WERI-Rb-1 (cell line): ENCODE measurements at places on chromosomes 11 and 22.

GRCh38 chr11:126284829-126285228 lies 1.9 kb downstream of the TIRAP start:
- no peak for DNase-seq

DNA sequence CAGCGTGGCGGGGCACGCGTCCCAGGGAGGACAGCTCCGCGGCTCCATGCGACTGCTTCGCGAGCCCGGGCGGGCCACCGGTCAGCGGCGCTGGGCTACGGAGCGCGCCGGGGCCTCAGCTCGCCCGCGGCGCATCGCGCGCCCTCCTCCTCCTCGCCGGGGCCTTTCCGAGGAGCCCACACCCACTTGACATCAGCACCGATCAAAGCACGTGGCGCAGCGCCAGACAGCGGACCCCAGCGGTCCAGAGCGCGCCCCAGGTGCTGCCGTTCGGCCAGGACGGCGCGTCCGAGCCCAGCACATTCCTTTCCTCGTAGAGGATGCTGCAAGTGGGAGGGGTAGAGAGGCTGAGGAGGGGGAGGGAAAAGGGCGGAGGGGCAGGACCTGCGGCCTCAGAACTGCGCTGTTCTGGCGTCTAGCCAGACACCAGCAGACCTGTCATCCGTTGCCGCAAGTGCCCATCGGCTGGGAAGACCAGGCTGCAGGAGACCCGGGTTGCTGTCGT lies 88.6 kb downstream of the PLEKHA7 start:
- no peak for DNase-seq

DNA sequence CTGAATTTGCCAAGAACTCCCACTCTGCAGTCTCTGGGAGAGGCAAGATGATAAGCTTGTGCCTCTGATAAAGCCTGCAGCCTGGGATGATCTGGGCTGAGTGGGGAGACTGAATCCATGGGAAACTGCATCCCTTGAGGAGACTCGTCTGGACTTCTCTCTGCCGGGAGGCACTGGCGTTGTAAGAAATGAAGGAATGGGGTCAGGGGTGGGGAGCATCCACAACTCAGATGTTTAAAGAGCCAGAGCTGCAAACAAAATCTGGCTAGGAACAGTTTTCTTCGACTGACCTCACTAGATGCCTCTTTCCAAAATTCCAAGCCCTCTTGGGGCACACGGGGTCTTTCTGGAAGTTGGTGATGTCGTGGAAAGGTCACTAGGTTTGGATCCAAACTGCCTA lies 64.4 kb downstream of the SPON1 start:
- DNase-seq, result no peak

GRCh38 chr11:115409691-115410220 lies 94.5 kb downstream of the CADM1 start:
- no peak for DNase-seq

DNA sequence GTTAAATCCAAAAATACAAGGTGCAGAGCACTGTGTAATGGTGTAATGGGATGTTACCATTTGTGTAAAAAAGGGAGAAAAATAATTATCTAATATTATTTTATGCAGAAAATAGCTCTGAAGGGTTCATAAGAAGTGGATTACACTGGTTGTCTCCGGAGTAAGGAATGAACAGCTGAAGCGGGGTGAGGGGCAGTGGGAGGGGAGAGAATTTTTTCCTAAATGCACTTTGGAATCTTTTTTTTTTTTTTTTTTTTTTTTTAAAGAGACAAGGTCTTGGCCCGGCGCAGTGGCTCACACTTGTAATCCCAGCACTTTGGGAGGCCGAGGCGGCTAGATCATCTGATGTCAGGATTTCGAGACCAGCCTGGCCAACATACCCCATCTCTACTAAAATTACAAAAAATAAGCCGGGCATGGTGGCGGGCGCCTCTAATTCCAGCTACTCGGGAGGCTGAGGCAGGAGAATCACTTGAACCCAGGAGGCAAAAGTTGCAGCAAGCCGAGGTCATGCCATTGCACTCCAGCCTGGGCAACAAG lies 6.8 kb upstream of the POLR3H start:
- no peak for DNase-seq

GRCh38 chr22:25896098-25896497 lies 154.1 kb downstream of the MYO18B start:
- DNase-seq, result peak; percentile 29

DNA sequence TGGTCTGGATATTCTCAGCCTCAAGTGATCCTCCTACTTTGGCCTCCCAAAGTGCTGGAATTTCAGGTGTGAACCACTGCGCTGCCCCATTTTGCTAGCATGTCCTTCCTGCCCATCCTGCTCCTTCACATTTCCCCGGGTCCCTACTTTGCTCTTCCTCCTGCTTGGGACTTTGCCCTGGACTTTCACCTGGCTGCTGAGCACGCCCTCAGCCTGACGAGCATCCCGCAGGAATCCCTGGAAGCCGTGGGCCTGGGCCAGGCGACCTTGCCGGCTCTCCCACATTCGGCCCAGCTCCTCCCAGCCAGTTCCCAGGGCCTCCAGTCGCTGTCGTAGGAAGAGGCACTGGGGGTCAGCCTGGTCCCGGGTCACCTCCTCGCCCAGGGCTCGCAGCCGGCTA lies 22.6 kb upstream of the RBM4B start:
- no peak for DNase-seq
